CD4-positive, alpha-beta T cell treated with Interleukin-17A for 4 hours (primary cell): ENCODE measurements at places on chromosomes 4 and X.

- DNase-seq: no peak
Measured at GRCh38 chr4:153519687-153520086, 53.5 kb downstream of the TMEM131L start.

DNA sequence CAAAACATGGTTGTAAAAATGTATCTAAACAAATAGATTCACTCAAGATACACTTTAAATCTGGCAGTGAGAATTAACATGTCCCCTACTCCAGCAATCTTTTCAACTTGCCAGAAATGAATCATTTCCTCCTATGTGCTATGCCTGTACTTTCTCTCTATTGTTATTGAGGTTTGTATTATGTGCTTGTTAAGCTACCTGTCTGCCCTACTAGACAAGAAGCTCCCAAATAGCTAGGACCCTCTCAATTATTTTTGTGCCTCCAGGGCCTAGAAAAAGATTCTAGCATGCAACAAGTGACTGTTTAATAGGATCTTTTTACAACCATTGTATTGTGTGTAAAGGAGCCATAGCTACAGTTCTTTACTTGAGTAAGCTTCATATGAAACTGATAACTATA is 3.5 kb upstream of the SAP30 start:
- no peak for DNase-seq

GRCh38 chr4:26269038-26269437 is 51.8 kb upstream of the RBPJ start:
- DNase-seq: no peak

GRCh38 chr4:1813915-1814314 is 20.8 kb downstream of the FGFR3 start:
- no peak for DNase-seq

DNA sequence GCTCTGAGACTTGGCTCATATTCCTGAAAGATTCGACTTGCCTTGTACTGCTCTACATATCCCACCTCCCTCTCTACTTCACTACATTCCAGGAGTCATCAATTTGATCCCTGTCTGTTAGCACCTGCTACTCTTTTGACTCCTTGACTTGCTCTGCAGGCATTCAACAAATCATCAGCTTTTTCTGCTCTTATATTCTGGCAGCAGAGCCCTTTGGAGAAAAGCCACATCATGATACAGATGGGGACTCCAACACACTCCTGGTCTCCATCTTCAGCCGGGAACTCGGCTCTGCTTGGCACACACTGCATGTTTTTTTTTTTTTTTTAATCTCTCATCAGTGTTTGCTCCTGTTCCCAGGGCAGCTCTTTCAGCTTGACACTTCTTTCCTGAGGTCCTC is 293.2 kb upstream of the LCORL start:
- DNase-seq: no peak
